Renal pelvis (tissue), 12 donors: ENCODE measurements at places on chromosomes 2 and 18. TPM values are rescaled to one million over a fixed set of nuclear protein-coding genes. Genes with fewer than 3 reads are reported as not detected.

DNA sequence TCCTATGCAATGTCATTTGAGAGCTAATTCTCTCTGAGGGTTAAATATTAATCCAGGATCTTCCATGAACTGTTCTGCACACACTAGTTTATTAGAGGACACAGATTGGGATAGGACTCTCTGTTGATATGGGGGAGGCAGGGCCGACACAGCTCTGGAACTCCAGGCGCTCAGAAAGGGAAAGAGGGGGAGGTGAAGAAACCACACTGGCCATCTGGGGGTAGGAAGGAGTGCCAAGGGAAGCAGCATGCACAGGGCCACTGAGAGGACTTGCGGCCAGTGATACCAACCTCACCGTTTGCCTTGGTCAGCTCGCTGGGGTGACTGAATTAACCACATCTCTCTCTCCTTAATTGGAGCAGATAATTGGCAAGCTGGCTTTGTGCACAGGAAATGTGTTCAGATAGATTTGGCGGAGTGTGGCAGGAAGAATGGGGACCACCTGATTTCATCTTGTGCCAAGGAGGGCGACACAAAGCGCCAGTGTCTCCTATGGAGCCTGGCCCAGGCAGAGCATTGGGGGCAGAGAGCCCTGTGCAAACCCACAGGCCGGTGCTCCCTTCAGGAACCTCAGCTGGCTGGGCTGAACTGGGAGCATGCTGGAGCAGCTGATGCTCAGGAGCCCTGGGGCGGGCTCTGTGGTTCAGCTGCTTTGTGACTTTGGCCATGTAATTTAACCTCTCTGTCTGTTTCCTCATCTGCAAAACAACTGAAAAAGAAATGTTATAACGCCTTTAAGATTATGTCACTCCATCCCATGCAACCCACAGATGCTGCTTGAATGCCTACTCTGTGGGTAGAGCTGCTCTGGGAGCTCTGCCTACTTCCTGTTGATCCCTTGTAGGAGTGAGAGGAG, 114.7 kb upstream of the STON1 start:
- no peak for DNase-seq

GRCh38 chr2:37119157-37119556, 34.8 kb downstream of the GPATCH11 start:
- DNase-seq, result no peak

- DNase-seq, result no peak
Observed at GRCh38 chr18:61734396-61734795, 158.4 kb downstream of the RNF152 start.

DNA sequence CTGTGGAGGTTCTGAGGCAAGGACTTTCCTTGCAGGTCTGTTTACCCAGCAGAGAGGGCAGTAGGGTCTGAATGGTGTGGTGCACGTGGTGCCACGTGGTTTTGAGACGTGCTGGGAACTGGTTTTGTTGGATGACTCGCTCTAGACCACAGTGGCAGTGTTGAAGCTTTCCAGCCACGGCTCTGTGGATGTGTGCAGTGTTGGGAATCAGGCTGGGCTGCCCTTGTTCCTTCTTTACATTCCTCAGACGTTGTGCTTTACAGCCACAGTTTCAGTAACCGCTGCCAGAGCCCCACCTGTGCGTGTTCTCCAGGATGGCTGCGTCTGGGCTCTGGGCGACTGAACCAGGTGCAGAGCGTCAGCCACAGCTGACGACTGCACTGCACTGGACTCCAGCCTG, 8.2 kb downstream of the CTDP1 start:
- no peak for DNase-seq

- no peak for DNase-seq
Observed at GRCh38 chr18:47284721-47285395, 33.4 kb upstream of the SKOR2 start.

The PROC gene
- polyA plus RNA-seq, result 7.6 TPM

GRCh38 chr18:23970161-23971096, 44.1 kb upstream of the TTC39C start:
- DNase-seq, result no peak

- DNase-seq, result no peak
Observed at GRCh38 chr18:2108591-2108990, 462.7 kb downstream of the METTL4 start.

- DNase-seq, result no peak
Observed at GRCh38 chr2:226759768-226760167, 39.9 kb downstream of the IRS1 start.
